Astrocyte (in vitro differentiated cells and primary cell): ENCODE measurements at places on chromosomes 16 and 17. TPM values are rescaled to one million over a fixed set of nuclear protein-coding genes. Genes with fewer than 3 reads are reported as not detected.

Gene NGFR
- 0.64 and 1.0 TPM in 2 replicates for total RNA-seq

Gene AMZ2
- 76.2 and 78.0 TPM in 2 replicates for total RNA-seq

Gene SPAG7
- total RNA-seq = 57.2 and 60.9 TPM in 2 replicates

Gene NME3
- 36.3 and 42.7 TPM in 2 replicates for total RNA-seq

Gene NOD2
- not detected in 2 replicates for total RNA-seq

Gene TBC1D3K
- not detected in 2 replicates for total RNA-seq

Gene METTL23
- 24.3 and 26.0 TPM in 2 replicates for total RNA-seq

Gene DNAAF8
- 2.7 and 2.9 TPM in 2 replicates for total RNA-seq

Gene ABAT
- 22.8 and 23.3 TPM in 2 replicates for total RNA-seq

Gene PHOSPHO1
- total RNA-seq = 0.79 and 0.95 TPM in 2 replicates

DNA sequence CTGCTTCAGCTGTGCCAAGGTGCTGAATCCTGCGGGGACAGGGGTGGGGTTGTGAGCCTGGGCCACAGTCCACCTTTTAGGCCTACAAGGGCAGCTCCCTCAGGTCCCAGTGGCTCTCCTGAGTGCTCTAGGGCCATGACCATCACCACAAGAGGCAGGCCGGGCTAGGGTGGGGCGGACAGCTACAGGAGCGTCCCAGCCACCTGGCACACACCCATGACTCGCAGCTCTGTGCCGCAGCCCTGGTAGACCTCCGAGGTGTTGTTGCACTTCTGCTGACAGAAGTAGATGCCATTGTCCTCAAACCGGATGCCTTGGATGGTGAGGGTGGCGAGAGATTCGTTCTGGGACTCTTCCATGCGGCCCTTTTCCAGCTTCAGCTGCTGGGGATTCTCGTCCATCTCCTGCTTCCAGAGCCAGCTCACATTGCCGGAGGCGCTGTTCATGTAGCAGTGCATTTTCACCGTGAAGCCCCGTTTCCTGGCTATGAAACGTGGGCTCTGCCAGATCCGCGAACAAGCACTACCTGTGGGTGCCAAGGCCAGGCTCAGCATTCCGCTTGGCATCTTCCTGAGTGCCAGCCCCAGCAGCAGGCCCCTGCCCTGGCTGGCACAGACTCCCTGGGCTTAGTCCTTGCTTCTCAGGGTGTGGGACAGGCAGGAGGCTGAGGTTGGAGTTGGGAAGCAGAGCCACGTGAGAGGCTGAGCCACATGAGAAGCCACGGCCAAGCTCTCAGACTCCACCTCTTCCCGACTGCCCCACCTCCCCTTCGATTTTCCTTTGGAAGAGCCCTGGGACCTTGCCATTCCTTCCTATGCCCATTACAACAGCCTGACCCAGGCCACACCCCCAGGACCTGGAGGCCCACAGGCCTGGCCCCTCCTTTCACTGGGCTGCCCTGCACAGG lies 2.0 kb downstream of the CD79B start:
- DNase-seq = no peak

- DNase-seq = no peak
These were observed 18.4 kb downstream of the FOXJ1 start for GRCh38 chr17:76122431-76123190.

DNA sequence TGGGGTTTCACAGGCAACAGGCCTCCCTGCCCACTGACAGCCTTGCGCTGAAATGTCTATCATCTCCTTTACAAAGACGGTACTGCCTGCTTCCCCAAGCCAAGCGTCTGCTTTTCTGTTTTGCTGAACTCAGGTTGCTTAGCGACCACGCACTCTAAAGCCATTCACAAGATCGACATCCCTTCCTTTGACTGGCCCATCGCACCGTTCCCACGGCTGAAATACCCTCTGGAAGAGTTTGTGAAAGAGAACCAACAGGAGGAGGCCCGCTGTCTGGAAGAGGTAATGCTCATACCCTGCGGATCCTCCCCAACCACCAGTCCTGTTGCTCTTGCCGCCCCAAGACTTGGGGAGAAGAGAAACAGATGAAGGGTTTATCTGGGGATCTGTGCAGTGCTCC lies 28.7 kb downstream of the TMEM186 start:
- no peak for DNase-seq

DNA sequence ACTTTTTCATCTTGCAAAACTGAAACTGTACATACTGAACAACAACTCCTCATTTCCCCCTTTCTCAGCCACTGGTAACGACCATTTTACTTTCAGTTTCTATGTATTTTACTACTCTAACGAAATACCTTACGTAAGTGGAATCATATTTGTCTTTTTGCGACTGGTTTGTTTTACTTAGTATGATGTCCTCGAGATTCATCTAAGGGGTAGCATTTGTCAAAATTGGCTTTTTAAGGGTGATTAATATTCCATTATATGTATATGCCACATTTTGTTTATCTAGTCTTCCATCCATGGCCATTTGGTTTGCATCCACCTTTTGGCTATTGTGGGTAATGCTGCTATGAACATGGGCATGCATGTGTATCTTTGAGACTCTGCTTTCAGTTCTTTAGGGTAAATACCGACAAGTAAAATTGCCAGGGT lies 10.4 kb downstream of the KPNB1 start:
- DNase-seq = no peak

GRCh38 chr16:87317750-87318644 lies 805 bp upstream of the C16orf95 start:
- DNase-seq = peak; percentile 51

DNA sequence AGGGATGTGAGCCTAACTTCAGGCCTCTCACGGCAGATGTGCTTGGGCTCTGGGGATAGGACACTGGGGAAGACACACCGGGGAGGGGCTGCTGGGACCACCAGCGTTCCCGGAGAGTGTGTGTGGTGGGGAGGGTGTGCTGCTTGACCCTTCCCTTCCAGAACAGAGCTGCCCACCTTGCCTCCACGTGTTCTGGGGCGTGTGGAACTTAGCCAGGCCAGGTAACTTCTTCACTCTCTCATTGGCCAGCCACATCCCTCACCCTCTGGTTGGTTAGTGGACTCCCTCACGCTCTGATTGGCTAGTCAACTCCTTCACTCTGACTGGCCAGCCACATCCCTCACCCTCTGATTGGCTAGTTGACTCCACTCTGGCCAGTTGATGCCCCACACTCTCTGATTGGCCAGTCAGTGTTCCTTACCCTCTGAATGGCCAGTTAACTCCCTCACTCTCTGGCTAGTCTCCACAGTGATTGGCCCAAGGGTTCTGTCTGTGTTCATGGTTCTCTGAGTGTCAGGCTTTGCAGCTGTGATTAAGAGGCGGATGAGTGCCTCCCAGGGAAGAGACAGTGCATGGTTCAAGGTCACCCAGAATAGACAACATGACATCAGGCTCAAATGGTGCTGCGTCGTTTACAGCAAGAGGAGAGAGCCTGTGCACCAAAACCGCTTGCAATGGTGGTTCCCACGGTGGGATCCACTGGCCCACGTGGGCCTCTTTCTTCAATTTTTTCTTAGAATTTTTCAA lies 10.0 kb downstream of the TMEM235 start:
- DNase-seq = peak; percentile 57

DNA sequence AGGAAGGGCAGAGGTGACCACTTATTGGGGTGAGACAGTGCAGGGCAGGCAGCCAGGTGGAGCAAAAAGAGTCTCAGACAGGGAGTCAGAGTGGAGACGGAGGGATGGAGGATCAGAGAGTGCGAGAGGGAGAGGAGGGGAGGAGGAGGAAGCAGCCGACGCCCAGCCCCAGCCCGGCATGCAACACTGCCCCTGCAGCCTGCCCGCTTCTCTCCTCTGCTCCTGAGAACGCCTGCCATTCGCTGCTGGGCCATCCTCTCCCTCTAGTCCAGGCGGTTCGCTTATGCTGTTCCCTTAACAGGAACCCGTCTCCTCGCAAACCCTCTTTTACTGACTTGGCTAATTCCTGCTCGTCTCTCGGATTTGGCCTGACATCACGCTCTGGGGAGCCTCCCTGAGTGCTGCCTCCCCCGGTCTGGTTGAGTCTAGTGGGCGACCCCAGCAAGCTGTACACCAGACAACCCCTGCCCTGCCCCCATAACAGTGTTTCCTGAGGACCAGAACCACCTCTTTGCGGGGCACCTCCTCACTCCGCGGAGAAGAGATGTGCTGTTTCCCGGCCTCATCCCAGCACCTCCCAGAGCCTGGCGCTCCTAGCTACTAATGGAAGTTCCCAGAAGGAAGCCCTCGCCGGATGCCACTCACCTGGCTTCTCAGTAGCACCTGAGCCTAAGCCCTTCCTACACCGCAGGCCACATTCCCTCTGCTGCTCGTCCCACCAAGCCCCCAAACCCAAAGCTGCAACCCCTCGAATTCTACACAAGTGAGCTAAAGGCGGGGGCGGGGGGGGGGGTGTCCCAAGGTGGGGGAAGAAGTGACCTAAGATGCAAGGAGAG lies 61.2 kb upstream of the CCL1 start:
- DNase-seq = no peak

GRCh38 chr17:19546289-19547065 lies 12.8 kb downstream of the SLC47A1 start:
- DNase-seq = no peak

DNA sequence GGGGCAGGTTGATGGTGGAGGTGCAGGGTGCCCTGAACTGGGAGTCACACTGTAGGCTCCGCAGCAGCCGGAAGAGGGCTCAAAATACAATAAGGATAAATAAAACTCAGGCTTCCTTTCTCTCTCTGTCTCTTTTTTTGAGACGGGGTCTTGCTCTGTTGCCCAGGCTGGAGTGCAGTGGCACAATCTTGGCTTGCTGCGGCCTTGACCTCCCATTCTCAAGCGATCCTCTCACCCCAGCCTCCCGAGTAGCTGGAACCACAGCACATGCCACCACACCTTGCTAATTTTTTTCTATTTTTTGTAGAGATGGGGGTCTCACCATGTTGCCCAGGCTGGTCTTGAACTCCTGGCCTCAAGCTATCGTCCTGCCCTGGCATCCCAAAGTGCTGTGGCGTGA lies 32.9 kb upstream of the NPTX1 start:
- no peak for DNase-seq

DNA sequence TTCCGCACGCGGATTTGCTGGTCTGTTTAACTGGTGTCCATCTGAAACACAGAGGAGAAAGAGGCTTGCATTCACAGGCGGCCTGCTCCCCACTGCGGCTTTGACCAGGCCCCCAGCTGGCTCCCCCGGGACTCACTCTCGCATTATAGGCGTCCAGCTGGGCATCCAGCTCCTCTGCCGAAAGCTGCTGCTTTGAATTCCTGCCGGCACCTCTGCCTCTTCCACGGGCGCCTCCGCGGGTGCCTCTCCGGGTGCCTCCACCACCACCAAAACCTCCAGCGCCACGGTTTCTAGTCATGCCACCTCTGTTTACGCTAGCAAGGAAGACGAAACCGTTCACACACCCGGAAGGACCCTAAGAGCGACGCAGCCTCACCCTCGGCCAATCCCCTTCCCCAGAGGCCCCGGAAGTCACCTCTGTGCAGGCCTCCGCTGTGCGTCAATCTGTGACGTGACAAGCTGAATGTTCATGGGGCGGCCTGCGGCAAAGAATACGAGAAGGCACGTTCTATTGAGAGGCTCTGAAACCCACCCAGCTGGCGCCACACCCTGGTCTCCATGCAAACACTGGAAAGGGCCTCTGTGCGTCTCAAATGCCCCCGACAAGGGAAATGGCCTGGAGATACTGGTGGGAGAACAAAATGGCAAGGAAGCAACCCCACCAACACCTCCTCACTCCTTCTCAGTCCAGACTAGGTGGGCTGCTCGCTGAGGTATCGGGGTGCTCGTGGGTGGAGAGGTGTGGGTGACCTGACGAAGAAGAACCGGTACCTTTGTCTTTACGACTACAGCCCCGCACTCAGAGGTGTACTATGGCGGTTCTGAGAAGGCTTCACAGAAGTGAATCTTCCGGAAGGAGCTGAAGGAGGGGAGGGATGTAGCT lies 3.0 kb downstream of the ALYREF start:
- no peak for DNase-seq

DNA sequence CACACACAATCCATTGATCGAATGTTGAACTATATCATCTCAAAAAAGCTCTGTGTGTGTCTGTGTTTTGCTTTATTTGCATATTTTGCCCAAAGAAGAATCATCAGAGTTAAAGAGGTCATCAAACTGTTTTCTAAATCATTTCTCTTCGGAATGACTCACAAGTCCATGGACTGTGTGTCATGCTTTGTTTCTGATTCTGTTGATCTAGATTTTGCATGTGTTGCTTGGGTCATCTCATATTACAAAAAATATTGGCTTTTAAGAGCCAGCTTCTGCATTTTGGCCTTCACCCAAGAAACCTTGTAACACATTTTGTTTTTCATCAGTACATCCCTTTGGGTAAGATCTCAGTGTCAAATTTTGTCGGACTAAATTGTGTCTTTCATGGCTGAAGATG lies 471.2 kb upstream of the HSBP1 start:
- DNase-seq = peak; percentile 75

- no peak for DNase-seq
These were observed 1.2 kb upstream of the SHISA9 start for GRCh38 chr16:12900156-12900555.

DNA sequence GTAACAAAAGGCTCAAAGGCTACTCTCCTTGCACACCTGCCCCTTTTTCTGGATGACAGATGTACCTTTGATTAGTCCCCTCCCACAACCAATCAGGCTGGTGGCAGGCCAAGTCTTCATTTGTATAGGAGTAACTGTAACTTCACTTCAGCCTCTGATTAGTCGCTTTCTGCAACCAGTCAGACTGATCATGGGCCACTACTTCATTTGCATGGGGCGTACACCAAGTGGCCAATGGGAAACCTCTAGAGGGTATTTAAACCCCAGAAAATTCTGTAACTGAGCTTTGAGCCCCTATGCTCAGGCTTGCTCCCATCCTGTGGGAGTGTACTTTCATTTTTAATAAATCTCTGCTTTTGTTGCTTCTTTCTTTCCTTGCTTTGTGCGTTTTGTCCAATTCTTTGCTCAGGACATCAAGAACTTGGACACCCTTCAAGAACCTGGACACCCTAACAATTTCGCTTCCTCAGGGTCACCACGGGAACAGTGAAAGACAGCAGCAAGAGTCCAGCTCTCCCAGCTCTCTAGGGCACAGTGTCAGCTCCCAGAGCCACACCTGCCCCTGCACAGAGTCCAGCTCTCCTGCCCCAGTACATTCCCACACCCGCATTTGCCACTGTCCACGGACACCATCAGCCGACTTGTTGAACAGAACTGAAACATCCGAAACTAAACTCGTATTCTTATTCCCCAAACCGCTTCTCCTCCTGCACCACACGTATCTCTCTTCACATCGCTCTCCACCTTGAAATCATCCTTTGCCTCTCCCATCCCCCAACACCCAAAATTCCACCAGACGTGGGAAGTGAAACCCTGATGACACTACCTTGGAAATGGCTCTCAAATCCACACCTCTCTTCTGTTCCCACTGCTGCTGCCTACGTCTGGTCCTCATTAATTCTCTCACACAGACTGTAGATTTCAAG lies 53.4 kb downstream of the ABCC12 start:
- DNase-seq = no peak
